ENCODE measurements at places on chromosomes 5 and 9.

DNA sequence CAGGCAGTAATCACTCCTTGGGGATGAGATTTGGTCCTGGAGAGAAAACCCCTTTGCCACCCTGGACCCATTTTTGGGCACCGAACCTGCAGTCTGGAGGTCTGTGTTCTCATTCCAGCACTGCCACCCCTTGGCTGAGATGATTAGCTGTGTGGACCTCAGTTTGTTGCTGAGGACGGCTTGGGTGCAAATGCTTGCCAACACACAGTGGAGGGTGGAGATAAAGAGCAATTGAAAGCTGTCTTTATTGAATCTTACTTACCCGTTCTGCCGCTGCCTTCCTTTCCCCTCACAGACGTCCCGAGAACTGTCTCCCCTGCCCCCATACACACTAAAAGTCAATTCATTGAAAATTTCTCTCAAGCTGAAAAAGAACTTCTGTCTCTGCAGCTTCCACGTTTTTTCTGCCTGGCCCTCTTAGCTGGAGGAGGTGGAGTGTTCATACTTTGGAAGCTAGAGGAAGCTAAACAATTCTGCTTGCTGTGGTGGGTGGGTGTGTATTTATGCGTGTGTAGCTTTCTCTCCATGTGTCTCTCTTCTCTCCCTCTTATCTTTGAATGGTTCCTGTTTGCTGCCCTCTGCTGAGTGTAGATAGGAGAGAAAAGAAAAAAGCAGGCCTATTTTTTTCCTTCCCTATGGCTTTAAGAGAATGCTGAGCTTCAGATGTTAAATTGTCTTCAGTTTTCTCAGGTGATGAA is 6.6 kb downstream of the GALNT10 start:
- no peak for DNase-seq

DNA sequence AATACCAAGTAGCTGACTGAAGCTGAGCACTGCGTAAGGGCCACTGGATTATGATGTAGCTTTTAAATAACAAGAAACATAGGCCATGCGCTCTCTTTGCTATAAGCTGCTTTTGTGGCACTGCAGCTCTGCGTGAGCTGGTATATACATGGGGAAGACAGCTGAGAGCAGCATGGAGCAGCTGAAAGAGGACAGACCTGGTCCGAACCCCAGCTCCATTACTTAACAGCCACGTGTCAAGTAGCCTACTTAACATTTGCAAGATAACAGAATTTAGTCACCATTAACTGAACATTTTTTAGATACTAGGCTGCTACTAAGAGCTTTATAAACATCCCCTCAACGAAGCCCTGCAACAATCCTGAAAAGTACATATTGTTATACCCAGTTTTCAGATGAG is 69.3 kb downstream of the PTPN3 start:
- DNase-seq, result no peak

DNA sequence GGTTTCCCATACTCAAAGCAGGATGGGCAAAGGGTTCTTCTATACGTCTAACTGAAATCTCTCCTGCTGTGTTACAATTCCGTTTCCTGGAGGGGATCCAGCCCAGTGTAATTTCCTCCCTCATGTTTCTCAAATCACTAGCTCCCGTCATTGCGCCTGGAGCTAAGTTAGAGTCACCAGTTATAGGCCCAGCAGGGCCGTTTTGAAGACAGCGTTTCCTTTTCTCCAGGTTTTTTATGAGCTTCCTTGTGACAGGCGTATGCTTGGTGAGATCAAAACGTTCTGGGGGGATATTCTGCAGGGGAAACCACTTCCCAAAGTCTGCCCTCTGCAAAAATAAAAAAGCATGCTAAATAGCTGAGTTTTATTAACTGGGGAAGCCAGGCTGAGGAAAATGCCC is 53.0 kb upstream of the WWC1 start:
- DNase-seq, result no peak

GRCh38 chr5:77360381-77360780 is 131.7 kb downstream of the WDR41 start:
- DNase-seq, result no peak

GRCh38 chr9:38417003-38417945 is 7.0 kb downstream of the IGFBPL1 start:
- no peak for DNase-seq

Measured in aorta (tissue), 5 donors.